Upper lobe of left lung (tissue), 6 donors: ENCODE measurements at places on chromosomes 1 and 21. TPM values are rescaled to one million over a fixed set of nuclear protein-coding genes. Genes with fewer than 3 reads are reported as not detected.

DNA sequence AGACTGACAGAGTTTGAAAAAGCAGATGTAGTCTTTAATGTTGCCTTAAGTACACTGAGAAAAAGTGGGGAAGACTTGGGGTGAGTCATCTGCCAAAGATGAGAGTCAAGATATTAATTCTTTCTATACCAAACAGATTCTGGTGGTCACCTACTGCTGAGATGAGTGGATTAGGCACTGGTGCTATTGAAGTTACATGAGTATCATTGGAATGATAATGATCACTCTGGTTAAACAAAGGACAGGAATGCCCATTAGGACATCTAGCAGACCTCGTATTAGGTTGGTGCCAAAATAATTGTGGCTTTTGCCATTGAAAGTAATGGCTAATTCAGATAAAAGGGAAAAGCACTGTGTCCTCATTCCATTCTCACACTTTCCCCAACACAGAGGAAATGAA is 1588.9 kb downstream of the KCNT2 start:
- H3K27me3 ChIP-seq = no peaks in the 10 kb centered on the region
- no peaks in the 10 kb centered on the region for H3K36me3 ChIP-seq
- H3K4me3 ChIP-seq = no peak overlapping the region

GRCh38 chr1:230230948-230231773 is 164.1 kb downstream of the GALNT2 start:
- no peaks in the 10 kb centered on the region for H3K27me3 ChIP-seq
- H3K4me1 ChIP-seq = peaks cover 19% of the 10 kb centered on the region
- no peak overlapping the region for H3K4me3 ChIP-seq
- peak; percentile 61 for DNase-seq

DNA sequence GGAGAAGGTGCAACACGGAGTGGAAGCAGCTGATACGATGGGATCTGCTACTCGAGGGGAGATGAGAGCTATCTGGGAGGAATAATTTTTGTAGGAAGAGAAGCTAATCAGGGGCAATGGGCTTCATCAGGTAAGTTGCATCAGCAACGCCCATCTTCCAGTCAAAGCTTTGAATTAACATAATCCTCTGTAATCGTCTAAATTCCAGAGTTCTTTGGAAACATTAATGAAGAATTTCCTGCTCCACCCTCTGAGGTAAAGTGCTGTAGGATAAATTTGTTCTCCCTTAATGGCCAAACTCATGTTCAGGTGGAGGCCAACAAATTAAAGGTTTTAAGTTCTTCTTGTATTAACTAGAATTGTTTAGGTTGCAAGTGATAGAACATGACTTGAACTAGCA is 94.0 kb upstream of the KAZN start:
- no peak for DNase-seq
- no peaks in the 10 kb centered on the region for H3K4me1 ChIP-seq
- H3K36me3 ChIP-seq = no peaks in the 10 kb centered on the region
- H3K27me3 ChIP-seq = no peaks in the 10 kb centered on the region
- H3K27ac ChIP-seq = no peak overlapping the region
- H3K4me3 ChIP-seq = no peak overlapping the region

DMBX1 gene
- total RNA-seq = not detected

CD34 gene
- total RNA-seq = 33.1 TPM

IQGAP3 gene
- 1.1 TPM for total RNA-seq
